ENCODE measurements at places on chromosomes 2 and 18.

DNA sequence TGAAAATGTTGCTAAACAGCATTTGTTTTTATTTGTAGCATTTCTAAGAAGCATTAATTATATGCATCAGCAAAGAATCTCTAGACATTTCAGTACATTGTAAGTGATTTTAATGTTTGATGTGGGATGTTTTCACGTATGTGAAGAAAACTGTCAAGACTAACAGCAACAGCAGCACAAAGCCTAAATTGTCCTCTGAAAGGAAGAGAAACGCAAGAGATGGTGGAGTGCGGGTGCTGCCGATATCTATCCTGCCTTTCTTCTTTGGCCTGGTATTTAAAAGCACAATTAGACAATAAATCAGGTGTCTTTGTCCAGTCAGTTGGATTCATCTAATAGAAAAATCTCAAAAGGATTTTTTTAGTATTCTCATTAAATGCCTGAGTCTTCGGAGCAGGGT is 3.1 kb downstream of the TWIST2 start:
- H3K4me1 ChIP-seq: no peaks in the 10 kb centered on the region
- DNase-seq: no peak
- no peak overlapping the region for H3K4me3 ChIP-seq
- H3K27ac ChIP-seq: no peak overlapping the region
- peaks cover 55% of the 10 kb centered on the region for H3K27me3 ChIP-seq
- no peaks in the 10 kb centered on the region for H3K36me3 ChIP-seq

DNA sequence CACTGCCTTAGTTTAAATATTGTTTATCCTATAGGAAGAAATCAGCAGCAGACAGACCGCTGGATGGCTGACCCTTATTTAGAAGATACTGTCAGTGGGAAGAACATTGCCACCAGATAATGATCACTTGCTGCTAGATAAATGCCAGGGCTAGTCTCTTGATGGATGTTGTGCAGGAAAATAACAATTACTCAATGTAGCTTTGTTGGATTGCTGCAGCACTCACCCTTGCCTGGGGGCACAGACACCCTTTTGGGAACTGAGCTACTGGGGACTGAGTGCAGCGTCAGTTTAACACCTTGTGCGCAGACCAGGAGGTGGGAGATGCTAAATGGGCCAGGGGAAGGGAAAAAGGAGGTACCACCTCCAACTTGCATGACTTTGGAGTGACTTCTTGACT is 64.2 kb upstream of the CAPN13 start:
- peaks cover under 1% of the 10 kb centered on the region for H3K4me1 ChIP-seq
- DNase-seq: no peak
- H3K36me3 ChIP-seq: no peaks in the 10 kb centered on the region
- no peak overlapping the region for H3K27ac ChIP-seq
- no peak overlapping the region for H3K4me3 ChIP-seq

- H3K27ac ChIP-seq: no peak overlapping the region
- peaks cover 2% of the 10 kb centered on the region for H3K36me3 ChIP-seq
- H3K4me3 ChIP-seq: no peak overlapping the region
- peaks cover 2% of the 10 kb centered on the region for H3K4me1 ChIP-seq
- H3K27me3 ChIP-seq: no peaks in the 10 kb centered on the region
Observed at GRCh38 chr2:72994282-72994990, 77.1 kb downstream of the SFXN5 start.

GRCh38 chr2:233535271-233535670 is 31.3 kb downstream of the USP40 start:
- no peak for DNase-seq
- no peak overlapping the region for H3K4me3 ChIP-seq
- H3K4me1 ChIP-seq: no peaks in the 10 kb centered on the region
- H3K27me3 ChIP-seq: no peaks in the 10 kb centered on the region
- no peak overlapping the region for H3K27ac ChIP-seq
- H3K36me3 ChIP-seq: peaks cover 67% of the 10 kb centered on the region

GRCh38 chr2:39380525-39381150 is 56.4 kb downstream of the MAP4K3 start:
- no peak for DNase-seq
- peaks cover 28% of the 10 kb centered on the region for H3K4me1 ChIP-seq
- H3K36me3 ChIP-seq: peaks cover 16% of the 10 kb centered on the region
- H3K27me3 ChIP-seq: no peaks in the 10 kb centered on the region
- peak overlapping the region; percentile 18 for H3K27ac ChIP-seq

- no peak overlapping the region for H3K27ac ChIP-seq
- no peak overlapping the region for H3K4me3 ChIP-seq
- no peak for DNase-seq
Observed at GRCh38 chr2:235968616-235969324, 199.4 kb downstream of the GBX2 start.

GRCh38 chr18:76707534-76707933 is 114.8 kb upstream of the ZNF236 start:
- H3K27me3 ChIP-seq: peaks cover 3% of the 10 kb centered on the region
- H3K27ac ChIP-seq: no peak overlapping the region
- peaks cover 7% of the 10 kb centered on the region for H3K4me1 ChIP-seq
- DNase-seq: no peak
- H3K4me3 ChIP-seq: no peak overlapping the region
- H3K36me3 ChIP-seq: no peaks in the 10 kb centered on the region

- no peaks in the 10 kb centered on the region for H3K36me3 ChIP-seq
- no peak for DNase-seq
- H3K4me1 ChIP-seq: no peaks in the 10 kb centered on the region
- no peak overlapping the region for H3K4me3 ChIP-seq
- H3K27me3 ChIP-seq: no peaks in the 10 kb centered on the region
Observed at GRCh38 chr2:51595836-51596235, 563.9 kb upstream of the NRXN1 start.

- no peaks in the 10 kb centered on the region for H3K27me3 ChIP-seq
- H3K4me3 ChIP-seq: no peak overlapping the region
- no peak overlapping the region for H3K27ac ChIP-seq
- DNase-seq: no peak
Observed at GRCh38 chr2:112201696-112202430, 53.0 kb downstream of the ZC3H8 start.

DNA sequence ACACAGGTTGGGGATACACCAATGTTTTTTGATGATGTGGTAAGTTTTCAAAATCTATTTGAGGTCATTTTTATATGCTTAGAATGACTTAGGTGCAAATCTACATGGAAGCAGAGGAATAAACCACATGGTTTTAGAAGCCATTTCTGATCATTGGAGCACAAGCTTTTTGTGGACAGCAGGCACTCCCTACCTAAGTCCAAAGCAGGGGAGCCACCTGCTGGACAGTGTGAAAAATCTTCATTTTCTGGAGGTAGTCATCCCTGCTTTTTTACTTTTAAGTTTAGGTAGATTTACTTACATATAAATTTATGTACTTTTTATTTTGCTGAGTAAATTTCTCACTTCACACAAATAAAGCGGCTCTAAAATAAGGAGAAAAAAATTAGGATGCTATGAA is 323.2 kb downstream of the PLCL1 start:
- no peak overlapping the region for H3K27ac ChIP-seq
- no peaks in the 10 kb centered on the region for H3K4me1 ChIP-seq
- H3K27me3 ChIP-seq: no peaks in the 10 kb centered on the region
- DNase-seq: peak; percentile 22

GRCh38 chr2:68912732-68913131 is 40.0 kb downstream of the GKN2 start:
- peaks cover 17% of the 10 kb centered on the region for H3K4me1 ChIP-seq
- no peaks in the 10 kb centered on the region for H3K27me3 ChIP-seq
- DNase-seq: no peak
- H3K27ac ChIP-seq: no peak overlapping the region
- H3K36me3 ChIP-seq: no peaks in the 10 kb centered on the region

- H3K4me3 ChIP-seq: peak overlapping the region; percentile 76
- no peak for DNase-seq
- peaks cover 27% of the 10 kb centered on the region for H3K4me1 ChIP-seq
- H3K27ac ChIP-seq: peak overlapping the region; percentile 92
- H3K27me3 ChIP-seq: no peaks in the 10 kb centered on the region
- no peaks in the 10 kb centered on the region for H3K36me3 ChIP-seq
Observed at GRCh38 chr2:239232195-239232578, 168.6 kb downstream of the HDAC4 start.

GRCh38 chr2:120770641-120771040 is 35.0 kb downstream of the GLI2 start:
- H3K27me3 ChIP-seq: no peaks in the 10 kb centered on the region
- H3K4me3 ChIP-seq: no peak overlapping the region
- DNase-seq: no peak
- no peaks in the 10 kb centered on the region for H3K36me3 ChIP-seq

DNA sequence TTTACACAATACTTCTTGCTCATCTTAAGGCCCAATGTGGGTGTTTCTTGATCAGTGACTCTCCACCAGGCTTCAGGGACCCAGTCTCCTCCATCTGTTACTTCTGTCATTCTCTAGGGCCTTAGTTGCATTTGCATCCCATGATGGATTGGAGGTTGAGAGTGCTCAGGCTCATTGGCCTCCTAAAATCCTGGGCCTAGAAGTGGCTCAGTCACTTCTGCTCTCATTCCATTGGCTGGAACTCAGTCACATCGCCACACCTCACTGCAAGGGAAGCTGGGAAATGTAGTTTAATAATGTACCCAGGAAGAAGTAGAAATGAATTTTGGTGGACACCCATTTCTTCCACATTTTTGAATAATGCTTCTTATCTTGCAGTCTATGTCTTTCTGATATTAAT is 223.5 kb downstream of the HRH4 start:
- H3K27me3 ChIP-seq: peaks cover 2% of the 10 kb centered on the region
- H3K36me3 ChIP-seq: no peaks in the 10 kb centered on the region
- H3K4me3 ChIP-seq: no peak overlapping the region
- no peaks in the 10 kb centered on the region for H3K4me1 ChIP-seq

GRCh38 chr18:66193938-66194337 is 410.0 kb downstream of the CDH19 start:
- H3K4me1 ChIP-seq: no peaks in the 10 kb centered on the region
- H3K27me3 ChIP-seq: no peaks in the 10 kb centered on the region
- no peak overlapping the region for H3K27ac ChIP-seq
- no peaks in the 10 kb centered on the region for H3K36me3 ChIP-seq
- no peak overlapping the region for H3K4me3 ChIP-seq

DNA sequence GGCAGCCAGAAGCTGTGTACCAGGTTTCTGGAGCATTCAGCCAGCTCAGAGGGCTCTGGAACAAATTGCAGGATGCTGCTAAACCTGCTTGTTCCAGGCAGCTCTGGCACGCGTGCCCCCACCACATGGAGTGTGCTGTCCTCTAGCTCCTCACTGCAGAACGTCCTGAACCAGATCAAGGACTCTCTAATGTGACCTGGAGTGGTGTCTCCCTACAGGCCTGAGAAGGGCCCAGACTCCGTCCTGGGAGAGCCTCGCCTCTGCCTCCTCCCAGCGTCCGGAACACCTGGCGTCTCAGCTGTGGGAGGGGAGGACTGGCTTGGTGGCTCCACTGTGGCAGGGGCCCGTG is 115.6 kb upstream of the GPC1 start:
- no peaks in the 10 kb centered on the region for H3K4me1 ChIP-seq
- no peak for DNase-seq
- H3K36me3 ChIP-seq: no peaks in the 10 kb centered on the region
- peaks cover 22% of the 10 kb centered on the region for H3K27me3 ChIP-seq
- H3K27ac ChIP-seq: no peak overlapping the region
- H3K4me3 ChIP-seq: no peak overlapping the region

- H3K27me3 ChIP-seq: no peaks in the 10 kb centered on the region
- no peaks in the 10 kb centered on the region for H3K36me3 ChIP-seq
- H3K4me3 ChIP-seq: no peak overlapping the region
- H3K27ac ChIP-seq: no peak overlapping the region
- no peaks in the 10 kb centered on the region for H3K4me1 ChIP-seq
Observed at GRCh38 chr2:141380008-141380979, 750.5 kb downstream of the LRP1B start.

Data from naive thymus-derived CD8-positive, alpha-beta T cell (primary cell).